ENCODE measurements at places on chromosomes 4 and X.

- ATAC-seq = no peak
Observed at GRCh38 chrX:1025413-1025812, 187.0 kb downstream of the CRLF2 start.

DNA sequence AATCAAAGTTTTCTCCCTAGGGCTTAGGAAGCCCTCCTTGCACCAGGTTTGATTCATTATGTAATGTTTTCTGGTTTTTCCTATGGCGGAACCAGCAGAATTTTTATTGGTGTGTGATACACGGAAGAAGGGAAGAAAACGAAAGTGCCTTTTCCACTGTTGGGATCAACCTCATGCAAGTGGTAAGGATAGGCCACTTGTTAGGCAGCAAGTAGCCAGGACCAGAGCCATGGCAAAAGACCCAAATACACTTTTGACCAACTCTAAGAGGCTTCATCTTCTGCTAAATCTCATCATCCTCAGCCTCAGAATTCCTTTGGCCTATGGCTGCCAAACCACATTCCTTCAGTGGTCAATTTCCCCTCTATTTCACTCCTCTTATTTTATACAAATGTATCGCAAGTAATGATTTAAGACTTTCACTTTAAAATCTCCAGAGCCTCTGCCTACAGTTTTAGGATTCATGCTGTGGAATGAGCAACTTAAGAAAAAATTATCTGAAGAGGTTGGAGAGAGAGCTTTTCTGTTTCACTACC, 21.2 kb downstream of the PPAT start:
- ATAC-seq = no peak

DNA sequence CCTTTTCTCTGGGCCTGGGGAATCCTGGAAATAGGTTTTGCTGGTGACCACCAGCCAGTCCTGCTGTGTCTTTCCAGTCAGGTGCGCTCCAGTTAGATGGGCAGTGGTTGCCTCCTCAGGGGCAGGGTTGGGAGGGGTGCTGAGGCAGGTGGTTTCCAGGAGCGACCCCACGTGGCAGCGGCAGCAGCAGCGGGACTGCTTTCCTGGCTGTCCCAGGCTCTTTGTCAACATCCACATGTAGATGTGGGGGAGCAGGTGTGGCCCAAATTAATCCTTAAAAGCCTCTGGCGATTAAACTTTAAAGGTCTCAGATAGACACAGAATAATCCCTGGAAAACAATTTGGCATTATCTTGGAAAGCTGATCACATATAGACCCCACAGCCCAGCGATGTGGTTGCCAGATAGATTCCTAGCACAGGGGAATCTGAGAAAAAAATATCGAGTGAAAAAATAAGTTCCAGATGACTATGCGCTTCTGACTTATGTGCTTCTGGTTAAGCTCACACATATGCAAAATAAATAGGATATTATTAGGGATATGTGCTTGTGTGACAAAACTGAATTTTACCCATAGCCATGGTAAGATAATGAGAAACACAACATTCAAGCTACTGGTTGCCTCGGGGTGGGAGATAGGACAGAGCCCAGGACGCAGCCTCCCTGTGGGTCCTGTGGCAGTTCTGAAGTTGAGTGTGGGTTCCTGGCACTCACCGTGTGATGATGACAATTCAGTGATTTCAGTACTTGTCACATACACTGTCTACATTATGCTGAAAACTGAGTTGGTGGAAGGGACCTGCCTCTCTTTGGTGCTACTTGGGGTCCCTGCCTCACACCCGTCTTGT, 336.4 kb downstream of the ARHGAP10 start:
- no peak for ATAC-seq

DNA sequence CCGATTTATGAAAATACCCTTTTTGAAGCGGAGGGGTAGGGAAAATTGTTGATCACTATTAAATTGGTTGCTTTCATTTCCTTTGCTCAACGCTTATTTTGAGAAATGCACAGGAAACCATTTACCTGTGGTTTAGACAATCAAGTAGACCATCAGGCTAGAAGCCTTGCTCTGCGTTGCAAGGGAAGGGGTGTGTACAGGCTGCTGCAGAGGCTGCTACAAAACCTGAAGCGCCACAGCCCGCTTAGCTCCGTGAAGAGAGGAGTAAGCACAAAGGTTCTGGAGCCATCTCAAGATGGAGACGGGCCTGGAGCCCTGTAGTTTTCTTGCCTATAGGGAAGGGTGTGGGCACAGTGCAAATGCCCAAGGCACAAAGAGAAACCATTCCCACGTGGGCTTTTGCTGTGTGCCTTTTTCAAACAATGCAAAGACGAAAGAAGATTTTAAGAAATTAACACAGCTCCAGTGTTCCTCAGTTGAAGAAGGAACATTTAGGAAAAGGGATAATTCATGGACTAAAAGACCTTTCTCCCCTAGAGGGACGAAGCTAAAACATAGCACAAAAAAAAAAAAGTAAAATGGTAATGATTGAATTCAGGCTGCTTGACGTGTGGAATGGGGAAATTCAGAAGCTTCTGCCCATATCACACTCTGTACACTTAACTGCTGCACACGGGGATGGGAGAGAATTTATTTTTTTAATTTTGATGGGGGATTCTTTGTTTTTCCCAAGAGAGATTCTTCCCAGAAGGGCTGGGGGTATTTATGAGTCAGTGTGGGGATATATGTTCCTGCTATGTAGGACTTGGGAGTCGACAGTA, 3.5 kb downstream of the TMSB4X start:
- peak; percentile 42 for ATAC-seq

DNA sequence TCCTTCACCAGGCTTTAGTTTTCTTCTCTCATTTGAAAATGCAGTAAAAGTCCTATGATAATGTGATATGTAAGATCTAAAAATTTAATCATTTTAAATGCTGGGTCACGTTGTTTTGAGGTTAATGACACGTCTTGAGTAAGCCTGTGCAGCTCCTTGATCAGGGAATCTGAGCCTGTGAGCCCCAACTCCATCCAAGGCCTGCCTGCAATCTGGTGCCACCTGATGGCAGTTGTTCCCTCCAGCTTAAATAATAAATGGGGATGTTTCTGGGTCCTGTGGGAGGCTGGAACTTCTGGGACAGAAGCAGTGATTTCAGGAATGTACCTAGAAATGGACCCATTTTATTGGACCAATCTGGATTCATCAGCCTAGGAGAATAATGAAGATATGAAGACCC, 455.4 kb upstream of the ADGRL3 start:
- no peak for ATAC-seq
